ENCODE measurements at places on chromosomes 12 and 14.

DNA sequence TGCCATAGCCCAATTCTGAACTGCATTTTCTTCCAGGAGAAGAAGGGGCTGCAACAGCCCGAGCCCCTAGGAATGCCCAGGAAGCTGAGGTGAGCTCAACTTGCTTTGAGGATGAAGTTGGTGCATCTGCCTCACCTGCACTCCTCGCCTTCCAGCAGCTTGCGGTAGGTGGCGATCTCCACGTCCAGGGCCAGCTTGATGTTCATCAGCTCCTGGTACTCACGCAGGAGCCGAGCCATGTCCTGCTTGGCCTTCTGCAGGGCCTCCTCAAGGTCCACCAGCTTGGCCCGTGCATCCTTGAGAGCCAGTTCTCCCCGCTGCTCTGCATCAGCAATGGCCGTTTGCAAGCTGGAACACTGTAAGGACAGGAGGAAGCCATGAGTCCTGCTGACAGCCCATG, 6.0 kb downstream of the KRT75 start:
- DNase-seq, result no peak

DNA sequence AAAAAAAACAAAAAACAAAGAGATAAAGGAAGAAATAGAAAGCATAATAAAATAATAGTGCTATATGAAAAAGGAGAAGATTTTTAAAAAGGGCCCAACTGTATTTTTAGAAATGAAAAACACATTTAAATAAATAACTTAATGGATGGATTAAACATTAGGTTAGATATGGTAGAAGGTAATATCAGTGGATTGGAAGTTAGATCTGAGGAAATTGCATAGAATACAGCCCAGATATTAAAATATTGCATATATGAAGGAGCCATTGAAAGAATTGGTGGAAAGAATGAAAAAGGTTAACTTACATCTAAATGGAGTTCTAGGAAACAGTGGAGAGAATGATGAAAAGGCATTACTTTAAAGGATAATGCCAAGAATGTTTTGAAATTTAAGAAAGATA, 27.8 kb downstream of the CACNA1C start:
- DNase-seq, result no peak

- no peak for DNase-seq
These were observed 231.2 kb downstream of the PIK3C2G start for GRCh38 chr12:18492372-18493025.

- no peak for DNase-seq
These were observed 158.5 kb downstream of the FOXA1 start for GRCh38 chr14:37436519-37436918.

- DNase-seq, result no peak
These were observed 109.7 kb downstream of the GPATCH2L start for GRCh38 chr14:76261371-76261811.

- peak; percentile 70 for DNase-seq
These were observed 111.4 kb downstream of the EGLN3 start for GRCh38 chr14:33839193-33840076.

GRCh38 chr12:107568718-107569117, 116.9 kb upstream of the PWP1 start:
- DNase-seq, result no peak

DNA sequence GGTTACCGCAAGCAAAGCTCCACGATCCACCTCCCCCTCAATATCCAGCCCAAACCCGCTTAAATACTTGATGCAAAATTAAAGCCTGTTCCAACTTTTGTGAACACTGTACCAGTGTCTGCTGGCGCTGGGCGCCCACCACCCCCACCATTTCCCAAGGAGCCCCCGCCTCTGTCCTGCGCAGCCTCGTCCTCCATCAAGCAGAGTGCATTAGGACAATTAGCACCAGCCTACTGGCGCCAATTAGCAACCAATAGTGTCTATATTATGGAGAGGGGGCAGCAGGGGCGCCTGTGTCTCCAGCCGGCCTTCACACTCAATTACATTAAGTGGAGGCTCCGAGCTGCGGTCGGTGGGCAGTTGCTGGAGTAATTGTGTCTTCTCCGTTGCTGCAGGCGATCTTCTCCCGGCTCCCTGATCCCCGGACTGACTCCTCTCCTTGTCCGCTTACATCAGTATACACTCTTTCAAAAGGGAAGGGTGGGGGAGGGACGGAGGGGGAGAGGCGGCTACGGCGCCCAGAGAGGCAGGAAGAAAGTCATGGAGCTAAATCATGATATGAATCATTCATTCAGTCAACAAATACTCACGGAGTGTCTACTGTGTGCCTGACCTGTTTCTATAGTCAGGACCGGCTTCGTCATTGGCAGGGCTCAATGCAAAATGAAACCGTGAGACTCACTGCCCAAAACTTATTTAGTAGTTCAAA, 707.3 kb downstream of the MED13L start:
- no peak for DNase-seq

DNA sequence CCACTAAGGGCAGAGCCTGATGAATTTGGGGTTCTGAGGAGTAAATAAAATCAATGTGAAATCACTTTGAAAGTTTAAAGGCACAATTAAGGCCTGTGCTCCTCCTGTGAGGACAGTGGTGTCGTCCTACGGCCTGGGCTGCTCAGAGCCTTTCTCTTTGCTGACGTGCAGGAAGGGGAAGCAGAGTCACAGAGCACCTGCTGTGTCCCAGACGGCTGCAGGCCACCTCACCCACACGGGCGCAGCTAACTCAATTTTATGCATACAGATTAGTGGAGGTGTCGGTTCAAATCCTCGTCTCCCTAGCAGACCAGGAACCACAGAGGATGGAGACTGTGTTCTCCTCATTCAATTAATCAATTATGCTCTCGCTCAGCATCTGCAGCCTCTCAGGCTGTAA, 11.4 kb upstream of the DLK1 start:
- no peak for DNase-seq

DNA sequence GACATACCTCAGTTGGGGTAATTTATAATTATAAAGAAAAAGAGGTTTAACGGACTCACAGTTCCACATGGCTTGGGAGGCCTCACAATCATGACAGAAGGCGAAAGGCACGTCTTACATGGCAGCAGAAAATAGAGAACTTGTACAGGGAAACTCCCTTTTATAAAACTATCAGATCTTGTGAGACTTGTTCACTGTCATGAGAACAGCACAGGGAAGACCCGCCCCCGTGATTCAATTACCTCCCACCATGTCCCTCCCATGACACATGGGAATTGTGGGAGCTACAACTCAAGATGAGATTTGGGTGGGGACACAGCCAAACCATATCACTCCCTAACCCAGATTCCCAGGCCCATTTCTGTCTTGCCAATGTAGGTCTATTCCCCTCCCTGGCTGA, 22.1 kb downstream of the MYO1H start:
- DNase-seq, result no peak

DNA sequence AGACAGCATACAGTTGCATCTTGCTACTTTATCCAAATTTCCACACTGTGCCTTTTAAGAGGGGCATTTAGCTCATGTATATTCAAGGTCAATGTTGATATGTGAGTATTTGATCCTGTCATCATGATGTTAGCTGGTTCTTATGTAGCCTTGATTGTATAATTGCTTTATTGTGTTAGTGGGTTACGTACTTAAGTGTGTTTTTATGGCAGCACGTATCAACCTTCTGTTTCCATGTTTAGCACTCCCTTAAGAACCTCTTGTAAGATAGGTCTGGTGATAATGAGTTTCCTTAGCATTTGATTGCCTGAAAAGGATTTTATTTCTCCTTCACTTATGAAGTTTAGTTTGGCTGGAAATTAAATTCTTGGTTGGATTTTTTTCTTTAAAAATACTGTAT, 445.2 kb downstream of the NAV3 start:
- DNase-seq, result no peak

- no peak for DNase-seq
These were observed 14.6 kb upstream of the YY1 start for GRCh38 chr14:100224229-100224866.

DNA sequence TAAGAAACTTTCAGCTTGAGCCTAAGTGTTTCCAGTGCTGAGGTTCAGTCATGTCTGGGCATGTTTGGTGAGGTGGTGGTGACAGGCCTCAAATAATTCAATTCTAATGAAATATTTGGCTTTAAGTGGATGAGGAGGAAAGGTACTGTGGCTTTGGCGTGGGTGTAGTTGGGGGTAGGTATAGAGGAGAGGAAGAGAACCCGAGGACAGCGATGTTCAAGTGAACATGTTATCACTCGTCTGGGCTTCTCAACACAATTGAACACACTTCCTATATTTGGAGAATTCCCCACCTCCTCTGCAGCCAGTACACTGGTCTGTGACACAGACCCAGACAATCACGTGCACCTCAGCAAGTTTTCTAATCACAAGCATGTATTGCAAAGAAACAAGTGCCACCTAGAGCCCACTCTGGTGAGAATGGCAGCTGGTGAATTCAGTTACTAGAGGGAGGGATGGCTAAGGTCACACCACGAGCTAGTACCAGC, 53.0 kb downstream of the IFNG-AS1 start:
- DNase-seq, result no peak

- no peak for DNase-seq
These were observed 29.4 kb downstream of the ANO4 start for GRCh38 chr12:100823963-100824362.

DNA sequence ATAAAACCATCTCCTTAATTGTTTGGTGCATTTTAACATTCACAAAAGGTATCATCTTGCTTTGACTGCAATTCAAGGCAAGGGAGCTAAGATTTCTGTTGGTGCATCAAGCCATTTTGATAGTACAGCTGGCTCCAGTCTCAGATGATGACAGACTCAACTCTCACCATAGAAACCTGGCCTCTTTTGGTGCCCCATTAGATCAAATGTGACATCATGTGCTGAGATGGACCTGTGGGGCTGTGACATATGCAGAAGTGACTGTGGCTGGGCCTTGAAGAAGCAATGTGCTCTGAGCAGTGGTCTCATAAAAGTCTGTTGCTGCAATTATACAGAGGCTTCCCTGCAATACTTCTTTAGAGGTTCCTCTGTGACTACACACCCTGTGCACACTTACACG, 88.4 kb downstream of the SLC2A13 start:
- DNase-seq, result no peak

DNA sequence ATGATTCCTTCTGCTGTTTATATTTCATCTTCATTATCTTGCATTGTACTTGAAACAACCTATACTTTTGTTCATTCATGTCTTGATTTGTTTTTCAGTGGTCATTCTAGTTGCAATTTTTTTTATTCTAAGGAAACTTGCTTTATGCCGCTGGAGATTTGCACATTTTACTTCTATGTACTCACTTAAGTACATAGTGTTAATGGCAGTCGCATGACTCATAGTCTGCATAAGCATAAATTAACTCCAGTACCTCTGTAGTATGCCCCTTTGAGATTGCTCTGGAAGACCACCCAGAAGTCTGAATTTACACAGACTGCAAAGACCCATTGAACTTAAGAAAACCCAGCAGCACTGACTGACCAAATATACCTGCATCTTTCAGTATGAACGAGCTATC, 77.0 kb downstream of the MSRB3 start:
- DNase-seq, result no peak

DNA sequence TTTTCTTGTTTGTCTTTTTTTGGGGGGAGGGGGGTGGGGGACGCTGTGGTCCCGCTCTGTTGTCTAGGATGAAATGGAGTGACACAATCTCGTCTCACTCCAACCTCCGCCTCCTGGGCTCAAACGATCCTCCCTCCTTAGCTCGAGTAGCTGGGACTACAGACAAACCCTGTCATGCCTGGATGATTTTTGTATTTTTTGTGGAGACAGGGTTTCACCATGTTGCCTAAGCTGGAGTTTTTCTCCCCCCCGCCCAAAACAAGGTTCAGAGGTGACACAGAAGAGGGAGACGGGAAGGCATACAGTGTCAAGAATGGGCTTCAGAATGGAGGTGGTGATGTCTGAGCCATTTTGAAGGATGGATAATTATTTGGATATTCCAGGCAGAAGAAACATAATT, 116.9 kb upstream of the ATF1 start:
- no peak for DNase-seq

DNA sequence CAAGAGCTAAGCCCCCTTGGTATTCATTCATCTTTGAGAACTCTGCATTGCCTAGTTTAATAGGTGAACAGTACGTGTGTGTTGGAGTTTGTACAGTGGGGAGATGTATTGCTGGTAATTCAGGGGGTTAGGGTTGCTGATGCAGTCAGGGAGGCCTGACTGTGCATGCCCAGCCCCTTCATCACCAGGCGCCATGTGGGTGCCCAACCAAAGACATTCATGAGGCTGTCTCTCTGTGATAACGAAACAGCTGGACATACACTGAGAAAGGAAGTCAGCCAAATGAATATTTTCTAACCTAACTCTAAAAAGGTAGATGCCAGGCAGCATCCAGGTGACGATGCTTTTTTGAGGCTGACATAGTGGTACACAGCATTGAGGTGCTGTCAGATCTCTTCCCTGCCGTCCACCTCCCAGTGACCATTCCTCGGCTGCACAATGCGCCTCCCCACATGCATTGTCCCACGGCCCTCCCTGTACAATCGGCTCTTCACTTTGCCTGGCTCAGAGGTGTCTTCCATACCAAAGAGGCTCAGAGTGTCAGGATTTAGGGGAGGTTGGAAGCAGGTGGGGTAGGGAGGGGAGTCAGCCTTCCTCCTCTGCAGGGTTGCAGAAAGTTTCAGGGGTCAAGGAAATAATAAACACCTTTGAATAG, 19.0 kb downstream of the EML1 start:
- DNase-seq, result no peak

DNA sequence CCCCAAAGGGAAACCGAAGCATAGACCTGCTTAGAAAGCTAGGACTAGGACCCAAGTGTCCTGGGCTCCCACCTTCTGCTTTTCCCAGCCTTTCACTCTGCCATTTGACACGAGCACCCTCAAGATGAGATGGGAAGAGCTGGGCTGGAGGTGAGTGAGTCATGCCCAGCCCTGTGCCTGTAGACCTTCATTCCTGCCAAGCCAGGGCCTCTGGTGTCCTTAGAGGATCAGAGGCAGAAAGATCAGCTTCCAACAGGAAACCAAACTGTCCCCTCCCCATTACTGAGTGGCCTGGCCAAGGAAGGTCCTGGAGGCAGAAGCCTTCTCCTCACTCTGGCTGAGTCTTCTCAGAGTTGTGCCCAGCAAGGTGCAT, 3.5 kb downstream of the TMEM63C start:
- DNase-seq, result no peak

DNA sequence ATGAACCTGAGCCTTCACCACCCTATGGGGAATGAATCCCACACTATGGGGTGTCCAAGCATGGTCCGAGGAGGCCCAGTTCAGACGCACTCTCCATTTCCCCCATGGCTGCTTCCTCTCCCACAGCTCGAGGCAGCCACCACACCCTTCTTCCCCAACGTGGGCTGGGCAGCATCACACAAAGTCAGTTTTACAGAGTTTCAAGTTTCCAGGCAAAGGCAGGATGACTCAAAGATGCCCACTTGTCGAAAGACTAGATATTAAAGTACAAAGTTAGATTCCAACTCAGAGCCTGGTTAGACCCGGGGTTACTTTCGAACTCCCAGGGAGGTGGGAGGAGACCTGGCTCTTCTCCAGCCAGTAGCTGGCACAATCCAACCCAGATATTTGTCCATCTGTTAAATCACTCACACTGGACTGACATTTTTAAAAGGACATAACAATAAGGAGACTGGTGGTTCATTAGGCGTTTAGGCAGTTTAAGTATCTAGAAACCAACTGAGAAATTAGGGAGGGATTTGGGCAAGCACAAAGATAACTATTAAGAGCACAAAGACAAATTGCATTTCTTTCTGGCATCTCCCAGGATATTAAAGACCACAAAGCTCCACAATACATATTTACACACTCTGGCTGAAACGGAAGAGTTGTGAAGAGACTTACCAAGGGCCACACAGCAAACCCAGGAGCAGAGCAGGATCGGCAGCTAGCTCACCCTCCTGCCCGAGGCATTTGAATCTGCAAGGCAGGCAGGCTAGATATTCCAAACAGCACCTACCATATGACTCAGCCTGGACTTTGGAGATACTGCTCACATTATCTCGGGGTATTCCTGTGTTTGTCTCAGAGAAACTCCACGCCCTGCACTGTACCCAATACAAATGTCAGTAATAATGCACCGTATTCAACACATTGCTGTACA, 34.8 kb downstream of the TMCC3 start:
- DNase-seq, result no peak

Measured in activated CD8-positive, alpha-beta memory T cell treated with anti-CD3 and anti-CD28 coated beads, Interleukin-2, amount 50 U/mL, for 48 hours (primary cell).